ENCODE measurements at places on chromosomes 3 and 15. TPM values are rescaled to one million over a fixed set of nuclear protein-coding genes. Genes with fewer than 3 reads are reported as not detected.

Gene MYO5A
- total RNA-seq, result 87.9 TPM

Gene DUOXA2
- total RNA-seq, result not detected

Gene IFT122
- 36.6 TPM for total RNA-seq

Gene A4GNT
- not detected for total RNA-seq

Gene GPR27
- total RNA-seq, result not detected

Gene SAMD7
- not detected for total RNA-seq

Gene EPHA3
- not detected for total RNA-seq

Gene BFSP2
- total RNA-seq, result not detected

DNA sequence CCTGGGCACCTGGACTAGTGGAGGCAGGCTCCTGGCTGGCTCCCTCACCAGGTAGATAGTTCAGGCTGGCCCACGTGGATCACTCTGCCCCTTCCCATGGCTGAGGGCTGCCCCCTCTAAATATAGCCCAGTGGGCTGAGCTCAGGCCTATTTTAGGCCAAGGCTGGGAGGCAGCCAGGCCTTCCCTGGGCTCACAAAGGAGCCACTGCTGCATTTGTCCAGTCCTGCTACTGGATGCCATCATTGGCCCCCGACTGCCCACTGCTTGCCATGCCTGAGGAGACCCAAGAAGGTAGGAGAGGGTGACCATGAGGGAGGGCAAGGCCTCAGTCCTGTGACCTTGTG lies at the start of gene LSMEM2:
Gene LSMEM2 (plus strand): TSS at position 208 of the 345 bp plus-strand sequence. CDS start 27 bp downstream, at position 235.
- no peak for DNase-seq

- DNase-seq, result no peak
Measured at GRCh38 chr3:4885316-4885715, 93.9 kb upstream of the BHLHE40 start.

GRCh38 chr3:50675179-50676030 lies 678 bp downstream of the DOCK3 start:
- DNase-seq, result no peak

DNA sequence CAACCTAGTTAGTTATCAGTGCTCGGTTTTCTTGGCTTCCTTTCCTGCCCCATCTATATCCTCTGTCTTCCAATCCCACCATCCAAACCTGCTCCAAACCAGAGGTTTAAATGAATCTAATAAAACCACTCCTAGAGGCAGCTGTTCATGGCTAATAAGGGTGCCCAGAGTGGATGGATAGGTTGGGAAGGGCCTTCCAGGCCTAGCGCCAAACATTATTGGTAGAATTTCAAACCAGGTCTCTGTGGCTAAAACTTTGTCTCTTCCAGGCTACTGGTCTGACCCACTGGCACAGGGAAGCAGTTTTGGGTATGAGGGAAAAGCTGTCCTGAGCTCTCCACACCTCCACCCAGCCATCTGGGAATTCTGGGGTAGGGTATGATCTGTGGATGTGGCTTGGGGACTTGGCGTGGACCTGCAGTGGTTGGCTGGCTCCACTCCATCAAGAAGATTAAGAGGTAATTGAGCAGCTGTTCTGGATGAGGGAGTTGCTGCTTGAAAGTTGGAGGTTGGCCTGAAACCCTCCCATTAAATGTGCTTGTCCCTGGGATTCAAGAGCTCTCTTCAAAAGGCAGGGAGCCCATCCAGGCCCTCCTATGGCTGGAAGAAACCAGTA lies 29.3 kb upstream of the INSYN1 start:
- no peak for DNase-seq

DNA sequence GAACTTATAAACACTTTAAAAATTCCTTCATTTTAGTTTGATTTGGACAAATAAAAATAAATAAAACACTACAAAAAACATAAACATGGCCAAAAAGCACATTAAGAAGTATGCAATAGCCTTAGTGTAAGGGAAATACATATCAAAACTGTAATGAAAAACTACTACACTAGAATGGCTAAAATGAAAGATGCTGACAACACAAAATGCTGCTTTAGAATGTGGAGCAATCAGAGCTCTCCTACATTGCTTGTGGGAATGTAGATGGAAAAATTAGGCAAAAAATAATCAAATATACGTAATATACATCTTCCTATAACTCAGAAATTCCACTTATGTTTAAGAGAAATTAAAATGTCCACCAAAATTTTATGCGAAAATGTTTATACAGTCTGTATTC lies 96.2 kb downstream of the ABI3BP start:
- DNase-seq, result no peak

DNA sequence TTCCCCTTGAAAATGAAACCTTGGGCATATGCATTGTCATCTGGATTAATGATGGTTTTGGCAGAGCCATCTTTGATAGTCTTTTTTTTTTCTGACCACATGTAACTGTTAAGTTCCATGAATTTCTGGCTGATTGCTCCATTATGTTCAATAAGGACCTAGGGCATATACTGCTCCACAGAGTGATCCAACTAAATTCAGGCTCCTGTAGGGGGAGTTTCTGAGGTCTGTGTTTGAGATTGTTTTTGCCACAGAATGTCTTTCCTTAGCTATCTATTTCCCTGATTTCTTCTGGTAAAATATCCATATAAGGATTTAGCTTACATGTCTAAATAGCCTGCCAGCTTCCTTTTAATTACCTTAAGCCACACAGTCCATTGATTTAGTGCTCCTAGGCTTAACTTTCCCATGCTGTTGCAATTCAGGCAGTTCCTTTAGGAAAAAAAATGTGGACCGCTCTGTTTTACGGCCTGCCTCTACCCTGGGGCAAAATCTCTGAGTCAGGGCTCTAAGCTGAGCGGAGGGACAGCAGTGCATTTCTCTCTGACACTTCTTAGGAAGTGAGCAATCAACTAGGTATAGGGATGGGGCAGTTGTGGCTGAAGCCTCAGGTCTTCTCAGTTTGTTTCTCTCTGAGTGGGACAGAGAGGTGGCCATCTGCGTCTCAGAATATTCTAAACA lies 796.2 kb downstream of the NR2F2 start:
- no peak for DNase-seq

- DNase-seq, result no peak
Measured at GRCh38 chr15:74907163-74907870, 666 bp upstream of the FAM219B start.

DNA sequence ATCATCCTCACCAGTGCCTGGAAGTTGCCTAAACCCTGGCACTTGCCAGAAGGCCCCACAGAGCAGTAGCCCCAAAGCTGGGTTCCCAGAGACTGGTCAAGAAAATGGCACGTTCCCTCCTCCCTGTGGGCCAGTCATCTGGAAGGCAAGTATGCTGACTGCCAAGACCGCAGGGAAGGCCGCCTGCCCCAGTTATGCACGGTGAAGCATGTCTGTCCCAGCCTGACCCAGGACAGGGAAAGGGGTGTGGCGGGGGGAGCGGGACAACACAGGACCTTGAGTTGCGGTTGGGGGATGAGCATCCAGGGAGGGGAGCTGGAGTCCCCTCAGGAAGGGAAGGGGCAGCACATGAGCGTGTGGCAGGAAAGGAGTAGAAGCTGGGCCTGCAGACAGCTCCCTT lies 33.0 kb downstream of the RBPMS2 start:
- DNase-seq, result no peak

DNA sequence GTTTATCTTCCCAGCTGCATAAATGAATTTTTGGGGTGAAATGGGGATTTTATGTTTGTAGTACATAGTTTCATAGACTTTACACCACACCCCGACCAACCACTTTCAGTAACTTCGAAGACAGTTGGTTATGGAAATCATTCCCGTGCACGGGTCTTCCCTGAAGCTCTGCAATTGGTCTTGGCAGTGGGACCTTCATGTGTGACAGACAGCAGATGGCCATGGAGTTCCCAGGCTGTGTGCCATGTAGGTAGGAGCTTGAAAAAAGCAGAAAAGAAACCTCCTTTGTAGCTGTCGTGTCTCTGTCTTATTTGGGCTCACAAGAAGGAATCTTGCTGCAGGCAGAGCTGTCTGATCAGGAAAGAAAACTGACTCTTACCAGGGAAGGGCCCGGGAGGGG lies 25.9 kb downstream of the EXOG start:
- no peak for DNase-seq

DNA sequence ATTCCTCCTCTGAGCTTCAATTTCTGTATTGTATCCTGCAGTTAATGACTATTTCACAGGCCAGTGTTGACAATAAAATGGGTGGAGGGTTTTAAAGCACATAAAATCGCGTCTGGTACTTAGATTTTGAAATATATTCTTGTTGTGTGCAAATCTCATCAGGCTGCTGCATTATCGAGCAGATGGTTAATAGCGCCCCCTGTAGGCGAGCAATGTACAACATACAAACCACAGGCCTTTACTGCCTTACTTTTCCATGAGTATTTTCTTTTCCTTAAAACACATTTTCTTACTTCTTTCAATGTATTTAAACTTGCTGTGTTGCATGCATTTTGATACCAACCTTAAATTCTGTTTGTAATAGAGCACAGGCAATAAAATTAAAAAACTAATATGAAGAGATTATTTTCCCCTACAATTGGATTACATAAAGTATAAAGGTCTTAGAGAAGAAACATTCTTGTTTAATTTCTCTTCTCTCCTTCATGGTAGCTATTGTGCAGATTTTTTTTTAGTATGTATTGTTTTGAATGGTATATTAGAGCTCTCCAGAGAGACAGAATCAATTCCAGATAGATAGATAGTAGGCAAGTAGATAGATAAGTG lies 608.4 kb downstream of the CADM2 start:
- DNase-seq, result peak; percentile 29

GRCh38 chr15:79219393-79220056 lies 63.0 kb upstream of the ANKRD34C start:
- DNase-seq, result no peak

GRCh38 chr3:142976621-142977398 lies 13.3 kb upstream of the PAQR9 start:
- peak; percentile 92 for DNase-seq

DNA sequence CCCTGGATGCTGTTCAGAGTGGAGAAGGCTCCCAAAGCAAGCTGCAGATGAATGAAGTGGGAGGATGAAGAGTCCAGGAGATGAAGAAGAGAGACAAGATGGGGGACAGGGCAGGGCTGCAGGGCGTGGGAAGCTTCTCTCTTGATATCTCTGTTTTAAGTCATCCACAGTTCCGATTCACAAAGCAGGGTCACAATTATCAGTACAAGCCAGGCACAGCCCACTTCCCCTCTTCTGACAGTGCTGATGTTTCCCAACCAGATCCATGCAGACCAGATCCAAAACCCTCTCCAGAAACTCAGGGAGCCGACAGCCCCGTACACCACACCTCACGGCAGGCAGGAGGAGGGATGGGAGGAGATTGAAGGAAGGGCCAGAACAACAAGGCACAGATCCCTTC lies 31.1 kb downstream of the NTRK3 start:
- no peak for DNase-seq

DNA sequence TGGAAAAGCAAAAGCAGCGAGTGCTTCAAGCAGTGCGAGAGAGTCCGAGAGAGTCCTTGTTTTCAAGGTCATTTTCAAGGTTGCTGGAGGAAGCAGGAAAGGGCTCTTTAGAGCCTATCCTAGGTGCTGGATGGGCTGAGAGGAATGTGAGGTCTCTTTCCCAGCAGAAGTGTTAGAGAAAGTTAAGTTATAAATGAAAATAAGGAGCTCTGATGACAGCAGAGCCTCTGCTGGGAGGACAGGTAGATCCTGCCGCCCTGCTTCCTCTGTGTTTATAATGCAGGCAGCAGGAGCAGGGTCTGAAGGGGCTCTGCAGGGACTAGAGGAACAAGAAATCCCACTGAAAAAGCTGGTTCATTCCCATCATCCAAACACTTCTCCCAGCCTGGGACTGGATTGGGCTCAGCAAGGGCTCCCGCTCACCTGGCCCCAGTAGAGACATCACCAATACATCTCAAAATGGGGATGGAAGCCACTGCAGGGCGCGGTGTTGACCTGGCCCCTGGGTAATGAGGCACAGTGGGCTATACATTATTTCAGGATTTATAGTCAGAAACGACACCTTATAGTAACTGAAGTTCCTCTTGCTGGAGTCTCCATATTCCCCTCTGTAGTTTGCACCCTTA lies 41.5 kb upstream of the RAB6B start:
- DNase-seq, result no peak

DNA sequence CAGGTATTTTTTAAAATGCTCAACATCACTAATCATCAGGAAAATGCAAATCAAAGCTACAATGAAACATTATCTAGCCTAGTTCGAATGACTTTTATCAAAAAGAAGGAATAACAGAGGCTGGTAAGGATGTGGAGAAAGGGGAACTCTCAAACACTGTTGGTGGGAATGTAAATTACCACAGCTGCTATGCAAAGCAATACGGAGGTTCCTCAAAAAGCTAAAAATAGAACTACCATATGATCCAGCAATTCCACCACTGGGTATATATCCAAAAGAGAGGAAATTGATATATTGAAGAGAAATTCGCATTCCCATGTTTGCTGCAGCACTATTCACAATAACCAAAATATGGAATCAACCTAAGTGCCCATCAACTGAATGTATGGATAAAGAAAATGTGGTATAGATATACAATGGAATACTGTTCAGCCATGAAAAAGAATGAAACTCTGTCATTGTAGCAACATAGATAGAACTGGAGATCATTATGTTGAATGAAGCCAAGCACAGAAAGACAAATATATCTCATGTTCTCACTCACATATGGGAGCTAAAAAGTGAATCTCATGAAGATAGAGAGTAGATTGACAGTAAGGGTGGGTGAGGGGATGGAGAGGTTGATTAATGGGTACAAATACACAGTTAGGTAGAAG lies 19.7 kb upstream of the CLN6 start:
- no peak for DNase-seq

DNA sequence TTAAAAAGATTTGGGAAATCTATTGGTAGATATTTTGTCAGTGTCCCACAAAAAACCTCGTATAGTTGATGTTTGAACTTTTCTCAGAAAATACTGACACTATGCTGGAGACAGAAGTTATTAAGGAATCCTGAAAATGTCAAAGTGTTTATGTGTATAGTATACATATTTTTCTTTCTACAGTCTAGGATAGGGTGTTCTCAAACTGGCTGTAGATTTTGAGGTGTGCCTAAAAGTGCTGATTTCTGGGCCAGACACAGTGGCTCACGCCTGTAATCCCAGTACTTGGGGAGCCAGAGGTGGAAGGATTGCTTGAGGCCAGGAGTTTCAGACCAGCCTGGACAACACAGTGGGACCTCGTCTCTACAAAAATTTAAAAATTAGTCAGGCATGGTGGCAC lies 322.0 kb downstream of the NLGN1 start:
- DNase-seq, result no peak

DNA sequence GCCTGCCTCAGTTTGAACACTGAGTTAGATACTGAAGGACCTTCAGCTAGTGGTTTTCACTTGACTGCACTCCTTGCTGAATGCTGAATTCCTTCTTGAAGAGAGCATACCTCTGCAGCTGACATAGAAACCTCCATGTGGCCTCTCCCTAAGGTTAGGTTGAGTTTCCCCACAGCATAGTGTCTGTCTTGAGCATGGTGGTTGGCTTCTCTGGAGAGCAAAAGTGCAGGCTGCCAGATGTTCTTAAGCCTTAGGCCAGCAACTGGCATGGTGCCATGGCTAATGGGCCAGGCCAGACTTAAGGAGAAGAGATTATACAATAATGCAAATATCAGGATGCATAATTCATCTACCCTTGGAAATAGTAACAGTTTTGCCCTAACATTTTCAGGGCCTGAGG lies 545.6 kb upstream of the ZNF385D start:
- no peak for DNase-seq

DNA sequence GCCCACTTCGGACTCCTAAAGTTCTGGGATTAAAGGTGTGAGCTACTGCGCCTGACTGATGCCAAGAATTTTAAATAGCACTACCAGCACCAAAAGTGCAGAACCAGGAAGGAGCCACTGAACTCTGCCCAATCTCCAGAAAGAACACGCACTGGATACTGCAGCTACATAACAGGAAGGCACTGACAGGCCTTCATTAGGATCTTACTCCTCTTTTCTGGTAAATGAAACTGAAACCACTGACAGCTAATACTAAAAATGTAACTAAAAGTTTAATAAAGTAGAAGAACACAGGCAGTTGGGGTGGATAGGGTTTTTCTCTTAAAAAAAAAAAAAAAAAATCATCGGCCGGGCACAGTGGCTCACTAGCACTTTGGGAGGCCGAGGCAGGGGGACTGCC lies 74.1 kb upstream of the CHRM5 start:
- DNase-seq, result no peak
